ENCODE measurements at places on chromosomes 11 and 22.

GRCh38 chr22:18024956-18025720 is 777 bp upstream of the MICAL3 start:
- DNase-seq: no peak

GRCh38 chr11:32821517-32821916 is 8.2 kb upstream of the PRRG4 start:
- no peak for DNase-seq

GRCh38 chr22:35455529-35455928 is 55.6 kb downstream of the MCM5 start:
- DNase-seq: no peak

DNA sequence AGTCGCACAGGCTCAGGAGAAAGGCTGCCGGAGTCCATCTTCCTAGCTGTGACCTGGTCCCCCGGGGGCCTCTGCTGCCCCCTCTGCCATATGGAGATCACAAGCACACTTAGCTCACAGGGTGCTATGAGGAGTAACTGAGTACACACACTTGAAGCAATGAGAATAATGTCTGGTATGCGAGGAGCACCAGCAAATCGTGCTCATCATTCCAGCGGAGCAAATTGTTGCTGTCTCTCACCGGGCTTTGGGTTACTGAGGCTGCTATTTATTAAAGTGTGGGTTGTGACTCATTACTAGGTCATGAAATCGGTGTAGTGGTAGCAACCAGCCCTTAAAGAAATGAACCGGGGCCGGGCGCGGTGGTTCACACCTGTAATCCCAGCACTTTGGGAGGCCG is 48.1 kb upstream of the EIF3D start:
- no peak for DNase-seq

DNA sequence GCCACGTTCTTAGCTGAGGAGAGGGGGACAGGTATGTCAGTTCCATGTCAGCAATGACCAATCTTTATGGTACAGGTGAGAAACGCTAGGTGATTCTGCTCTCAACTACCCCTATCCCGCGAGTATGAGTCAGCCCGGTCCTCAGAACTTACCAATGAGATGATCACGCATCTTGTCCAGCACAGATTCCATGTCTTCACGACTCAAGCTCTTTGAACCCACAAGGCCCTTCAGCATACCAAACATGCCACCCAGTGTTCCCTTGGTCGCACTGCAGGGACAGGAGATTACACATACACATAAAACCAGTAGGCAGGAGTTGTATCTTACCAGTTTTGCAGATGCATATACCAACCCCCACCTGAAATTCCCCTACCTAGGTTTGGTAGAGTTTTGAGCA is 2.9 kb downstream of the SRPRA start:
- DNase-seq: no peak

DNA sequence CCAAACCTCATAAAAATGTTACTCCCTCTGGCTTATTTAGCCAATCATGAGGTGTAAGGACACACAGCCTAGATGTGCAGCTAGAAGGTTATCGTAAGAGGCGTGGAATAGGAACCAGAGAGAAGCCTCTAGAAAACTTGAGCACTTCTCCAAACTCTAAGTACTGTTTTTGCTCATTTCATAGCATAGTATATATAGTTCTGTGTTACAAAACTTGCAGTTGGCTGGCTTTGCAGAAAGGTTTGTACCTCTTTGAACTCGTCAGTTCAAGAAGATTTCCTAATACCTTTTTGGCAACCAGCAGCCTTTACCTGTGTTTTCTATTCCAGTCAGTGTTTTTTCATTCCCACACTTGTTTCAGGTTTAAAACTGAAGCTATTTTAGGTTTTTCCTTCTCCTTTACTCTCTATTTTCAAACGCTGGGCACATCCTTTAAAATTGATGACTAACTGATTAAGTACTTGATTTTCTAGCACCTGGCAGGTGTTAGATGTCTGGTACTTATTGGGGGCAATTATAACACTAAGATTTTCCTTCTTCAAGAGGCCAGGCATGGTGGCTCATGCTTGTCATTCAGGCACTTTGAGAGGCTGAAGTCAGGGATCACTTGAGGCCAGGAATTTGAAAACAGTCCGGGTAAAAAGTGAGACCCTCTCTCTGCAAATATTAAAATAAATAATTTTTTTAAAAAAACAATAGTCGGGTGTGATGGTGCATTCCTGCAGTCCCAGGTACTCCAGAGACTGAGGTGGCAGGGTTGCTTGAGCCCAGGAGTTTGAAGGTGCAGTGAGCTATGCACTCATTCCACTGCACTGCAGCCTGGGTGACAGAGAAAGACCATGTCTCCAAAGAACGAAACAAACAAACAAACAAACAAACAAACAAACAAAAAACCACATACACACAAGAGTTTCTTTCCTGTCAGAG is 125.2 kb downstream of the LRRC4C start:
- DNase-seq: no peak
